ENCODE measurements at places on chromosomes 12 and 14.

- DNase-seq, result no peak
Measured at GRCh38 chr12:71888521-71888920, 49.0 kb downstream of the TBC1D15 start.

DNA sequence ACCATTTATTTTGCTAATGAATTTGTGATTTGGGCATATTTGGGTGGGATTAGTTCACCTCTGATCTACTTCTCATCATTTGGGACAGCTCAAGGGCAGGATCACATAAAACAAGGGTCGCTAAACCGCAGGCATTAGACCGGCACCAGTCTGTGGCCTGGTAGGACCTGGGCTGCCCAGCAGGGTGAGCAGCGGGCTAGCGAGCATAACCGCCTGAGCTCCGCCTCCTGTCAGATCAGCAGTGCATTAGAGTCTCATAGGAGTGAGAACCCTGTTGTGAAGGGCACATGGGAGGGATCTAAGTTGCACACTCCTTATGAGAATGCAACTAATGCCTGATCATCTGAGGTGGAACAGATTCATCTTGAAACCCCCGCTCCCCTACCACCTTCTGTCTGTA lies 785.3 kb downstream of the TRHDE start:
- no peak for DNase-seq

DNA sequence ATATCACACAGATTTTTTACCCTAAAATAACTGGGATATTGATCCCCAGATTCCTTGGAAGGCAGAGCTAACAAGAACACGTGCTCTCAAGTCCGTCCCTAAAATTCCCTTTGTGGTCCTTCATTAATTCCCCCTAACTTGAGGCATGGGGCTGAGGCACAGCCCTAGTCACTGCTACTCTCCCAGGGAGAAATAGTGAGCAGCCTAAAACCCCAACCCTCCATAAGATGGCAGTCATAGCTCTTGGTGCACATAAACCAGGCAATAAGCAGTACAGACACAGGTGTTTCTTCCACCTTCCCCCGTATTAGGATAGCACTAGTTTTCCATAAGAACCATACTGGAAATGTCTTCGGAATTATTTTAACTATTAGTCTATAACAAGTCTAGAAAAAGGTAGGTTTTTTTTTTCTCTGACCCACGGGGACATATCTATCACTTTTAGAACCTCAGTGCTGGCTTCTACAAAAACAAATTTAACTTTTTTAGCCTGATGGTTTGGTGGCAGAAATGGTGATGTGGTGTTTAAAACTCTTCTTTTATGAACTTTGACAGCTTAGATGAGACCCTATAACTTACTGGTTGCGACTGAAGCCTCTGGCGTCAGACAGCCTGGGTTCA lies 3.1 kb upstream of the ARHGEF40 start:
- no peak for DNase-seq

GRCh38 chr12:79127271-79127751 lies 262.7 kb downstream of the SYT1 start:
- DNase-seq, result no peak

DNA sequence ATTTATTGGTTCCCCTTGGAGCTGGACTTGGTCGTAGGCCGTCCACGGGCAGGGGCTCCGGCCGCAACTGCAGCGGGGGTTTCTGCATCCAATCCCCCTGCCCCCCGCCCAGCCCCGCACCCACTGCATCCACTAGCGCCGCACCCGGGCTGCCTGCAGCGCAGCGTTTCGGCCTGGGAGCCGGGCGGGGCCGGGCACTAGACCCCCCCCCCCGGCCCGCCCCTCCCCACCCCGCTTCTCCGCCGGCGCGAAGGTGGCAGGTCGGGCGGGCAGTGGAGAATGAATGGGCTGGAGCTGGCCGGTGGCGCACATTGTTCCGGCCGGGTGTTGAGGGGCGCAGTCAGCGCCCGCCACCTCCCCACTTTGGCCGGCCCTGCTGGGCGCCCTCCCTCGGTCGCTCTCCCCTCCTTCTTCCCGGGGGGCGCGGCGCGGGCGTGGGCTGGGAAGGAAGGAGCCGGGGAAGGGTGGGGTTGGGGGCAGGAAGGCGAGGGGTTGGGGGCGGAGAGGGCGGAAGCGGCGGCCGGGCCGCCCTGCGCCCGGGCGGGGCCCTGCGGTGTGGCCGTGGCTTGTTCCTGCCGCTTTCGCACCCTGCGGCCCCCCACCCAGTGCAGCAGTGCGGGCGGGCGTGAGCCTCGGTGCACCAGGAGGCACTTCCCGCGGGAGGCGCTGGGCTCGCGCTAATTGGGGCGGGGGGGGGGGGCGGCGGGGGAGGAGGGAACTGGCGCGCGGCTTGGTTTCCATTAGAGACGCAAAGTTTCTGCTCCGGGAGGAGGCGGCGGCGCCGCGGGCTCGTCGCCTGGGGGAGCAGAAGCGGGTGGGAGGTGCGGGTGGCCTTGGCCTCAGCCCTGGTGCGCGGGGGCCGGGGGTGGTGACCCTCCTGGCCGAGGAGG lies 841 bp downstream of the CALM1 start:
- DNase-seq, result peak; percentile 89

DNA sequence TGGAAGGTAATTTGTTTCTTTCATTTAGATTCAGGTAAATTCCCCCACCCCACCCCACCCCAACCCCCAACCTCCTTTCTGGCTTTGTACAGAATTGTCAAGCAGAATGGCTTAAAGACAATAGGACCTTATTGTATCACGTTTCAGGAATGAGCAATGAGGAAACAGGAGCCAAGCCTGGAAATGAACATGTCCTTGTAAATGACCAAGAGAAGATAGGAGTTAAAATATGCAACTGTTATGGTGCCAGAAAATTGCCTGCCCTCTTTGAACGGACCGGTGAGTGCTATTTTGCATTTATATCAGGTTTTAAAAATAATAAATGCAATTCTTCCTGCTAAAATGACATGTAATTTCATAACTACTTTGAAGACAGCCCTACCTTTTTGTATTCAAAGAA lies 141.6 kb upstream of the PELI2 start:
- no peak for DNase-seq

DNA sequence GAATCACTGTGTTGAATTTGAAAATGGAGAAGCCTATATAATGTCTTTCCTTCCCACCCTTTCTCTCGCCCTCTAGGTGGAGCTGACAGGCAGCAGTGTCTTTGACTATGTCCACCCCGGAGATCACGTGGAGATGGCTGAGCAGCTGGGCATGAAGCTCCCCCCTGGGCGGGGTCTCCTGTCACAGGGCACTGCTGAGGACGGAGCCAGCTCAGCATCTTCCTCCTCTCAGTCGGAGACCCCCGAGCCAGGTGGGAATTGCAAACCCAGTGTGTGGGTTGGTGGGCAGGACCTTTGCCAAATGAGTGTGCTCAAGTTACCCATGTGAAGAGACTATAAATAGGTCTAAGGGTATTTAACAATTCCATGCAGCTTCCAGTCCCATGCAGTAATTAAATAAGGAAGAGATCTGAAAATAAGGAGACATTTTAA lies 274.7 kb downstream of the EGLN3 start:
- no peak for DNase-seq

- DNase-seq, result no peak
Measured at GRCh38 chr12:50934981-50935807, 17.1 kb upstream of the HIGD1C start.

DNA sequence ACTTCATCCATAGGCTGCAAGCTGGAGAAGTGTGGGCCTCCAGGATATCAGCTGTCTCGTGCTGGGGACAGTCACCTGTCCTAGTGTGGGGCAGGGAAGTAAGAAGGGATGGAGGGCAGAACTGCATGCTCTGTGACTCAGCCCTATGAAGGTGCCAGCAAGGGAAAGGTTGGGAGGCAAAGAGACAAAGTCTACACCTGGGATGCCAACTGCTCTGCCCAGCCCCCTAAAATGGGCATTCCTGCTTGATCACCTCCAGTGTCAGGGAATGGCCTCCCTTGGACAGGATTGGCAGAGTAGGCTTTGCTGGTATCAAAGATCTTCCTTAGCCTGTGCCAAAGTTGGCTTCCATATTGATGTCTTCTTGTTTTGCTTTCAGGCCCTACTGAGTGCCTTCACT lies 335.0 kb downstream of the BCL11B start:
- DNase-seq, result no peak

- DNase-seq, result peak; percentile 64
Measured at GRCh38 chr14:70886421-70887206, 20.6 kb upstream of the PCNX1 start.

- no peak for DNase-seq
Measured at GRCh38 chr12:80946591-80946990, 8.9 kb upstream of the LIN7A start.

- no peak for DNase-seq
Measured at GRCh38 chr14:76117789-76118484, 33.8 kb upstream of the GPATCH2L start.

GRCh38 chr14:104689109-104689880 lies at the start of gene INF2:
Gene INF2, plus strand, starts transcription at chr14:104689618. Its CDS starts 11,748 bp downstream, at chr14:104701366.
- DNase-seq, result peak; percentile 18

DNA sequence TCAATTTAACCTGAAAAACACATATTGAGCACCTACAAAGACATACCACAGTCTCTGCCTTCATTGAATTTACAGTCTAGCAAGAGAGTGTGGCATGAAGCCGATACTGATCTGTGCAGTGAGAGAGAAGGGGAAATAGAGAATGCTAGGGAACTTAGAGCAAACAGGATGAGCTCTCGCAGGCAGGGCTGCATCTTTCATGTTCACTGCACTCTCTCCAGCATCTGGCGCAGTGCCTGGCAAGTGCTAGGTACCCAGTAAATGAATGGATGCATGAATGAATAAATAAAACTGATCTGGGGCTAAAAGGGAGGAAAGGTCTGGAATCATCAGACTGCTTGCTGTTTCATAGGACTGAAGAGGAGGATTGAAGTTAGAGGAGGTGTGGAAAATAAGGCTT lies 256.5 kb upstream of the NPAS3 start:
- no peak for DNase-seq

- no peak for DNase-seq
Measured at GRCh38 chr12:18998343-18999261, 130.9 kb upstream of the PLEKHA5 start.

DNA sequence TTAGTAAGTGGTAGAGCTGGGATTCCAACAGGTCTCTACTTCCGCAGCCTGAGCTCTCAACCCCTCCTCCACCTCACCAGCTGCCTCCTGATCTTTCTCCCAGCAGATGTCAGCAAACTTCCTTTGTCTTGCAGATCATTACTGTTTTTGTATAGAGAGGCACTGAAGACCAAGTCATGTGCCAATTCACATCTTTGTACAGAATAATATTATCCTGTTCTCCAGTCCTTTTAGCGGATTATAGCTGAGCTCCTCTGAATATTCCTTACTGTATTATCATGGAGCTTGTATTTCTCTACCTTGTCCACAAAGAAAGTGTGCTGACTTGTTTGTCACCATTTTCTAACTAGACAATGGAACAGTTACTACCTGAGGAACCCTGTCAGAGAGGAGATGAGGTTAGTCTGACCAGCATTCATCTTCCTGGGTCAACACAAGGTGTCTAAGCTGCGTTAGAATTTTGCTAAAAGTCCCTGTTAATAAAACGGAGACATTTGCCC lies 142.3 kb upstream of the ARHGAP5 start:
- DNase-seq, result no peak

- DNase-seq, result no peak
Measured at GRCh38 chr12:27766587-27766986, 13.4 kb upstream of the KLHL42 start.

- no peak for DNase-seq
Measured at GRCh38 chr12:116628989-116629388, 69.8 kb downstream of the MAP1LC3B2 start.

- no peak for DNase-seq
Measured at GRCh38 chr12:75489613-75490210, 9.2 kb downstream of the GLIPR1 start.

GRCh38 chr14:83706231-83706954 lies 1823.6 kb upstream of the FLRT2 start:
- DNase-seq, result no peak

GRCh38 chr12:39357041-39357440 lies 85.9 kb downstream of the KIF21A start:
- no peak for DNase-seq

DNA sequence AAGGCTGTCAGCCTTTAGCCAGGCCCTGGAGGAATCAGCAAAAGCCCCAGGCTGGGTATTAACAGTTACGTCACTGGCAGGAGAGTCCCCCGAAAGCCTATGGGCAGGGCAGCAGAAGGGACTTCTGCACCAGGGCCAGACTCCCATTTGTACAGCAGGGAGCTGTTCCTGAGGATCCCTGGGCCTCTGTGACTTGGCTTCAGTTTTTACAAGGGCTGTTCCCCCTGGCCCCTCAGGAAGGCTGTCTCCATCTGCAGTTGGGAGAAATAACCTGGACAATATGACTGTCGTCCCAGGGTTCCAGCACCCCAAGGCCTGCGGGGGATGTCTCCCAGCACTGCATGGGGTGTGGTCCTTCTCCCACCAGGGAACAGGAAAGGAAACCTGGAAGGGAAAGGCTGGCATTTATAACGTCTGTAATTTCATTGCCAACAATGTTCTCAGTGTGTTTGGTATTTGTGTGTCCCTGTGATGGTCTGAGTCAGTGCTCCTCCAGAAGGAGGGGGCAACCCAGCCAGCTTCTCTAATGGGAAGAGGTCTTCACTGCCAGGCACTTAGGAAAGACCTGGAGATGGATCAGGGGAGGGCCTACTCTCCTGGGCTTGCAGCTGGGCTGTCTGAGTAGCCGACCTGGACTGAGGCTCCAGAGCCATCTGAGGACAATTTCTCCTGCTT lies 42.4 kb downstream of the ERH start:
- DNase-seq, result no peak

GRCh38 chr14:54533100-54533499 lies 23.4 kb downstream of the CGRRF1 start:
- no peak for DNase-seq

DNA sequence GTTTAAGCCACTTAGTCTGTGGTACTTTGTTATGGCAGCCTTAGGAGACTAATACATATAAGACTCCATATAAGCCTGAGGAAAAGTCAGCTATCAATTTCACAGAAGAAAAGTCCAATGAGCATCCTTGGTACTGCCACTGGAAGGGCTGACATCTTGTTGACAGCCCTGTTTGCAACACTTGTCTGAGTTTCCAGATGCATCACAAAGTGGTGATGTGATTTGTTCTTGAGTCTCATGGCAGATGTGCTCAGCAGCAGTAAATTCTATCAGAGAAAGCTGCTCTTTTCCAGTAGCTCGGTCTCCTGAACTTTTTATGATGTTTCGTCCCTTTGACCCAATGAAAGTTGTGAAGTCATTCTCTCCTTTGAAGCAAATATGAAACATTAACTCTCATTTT lies 54.3 kb downstream of the STON2 start:
- no peak for DNase-seq

- DNase-seq, result no peak
Measured at GRCh38 chr12:4807813-4808212, 87.6 kb downstream of the GALNT8 start.

DNA sequence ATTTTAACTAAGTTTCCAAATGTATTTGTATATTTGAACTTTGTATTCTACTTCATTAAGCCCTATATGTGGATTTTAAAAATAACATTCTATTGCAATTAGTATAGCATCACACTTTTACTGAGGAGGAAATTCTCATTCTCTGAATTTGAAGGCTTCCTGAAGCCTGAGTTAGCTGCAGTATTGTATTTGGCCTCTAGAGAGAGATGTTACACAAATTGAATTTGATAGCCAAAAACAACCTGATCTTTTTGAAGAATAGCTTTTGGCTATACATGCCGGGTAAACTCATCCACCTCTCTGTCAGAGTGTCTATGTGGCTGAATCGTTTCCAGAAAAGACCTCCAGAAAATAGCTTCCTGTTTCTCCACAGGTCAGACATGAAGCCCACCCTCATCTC lies 316.5 kb upstream of the OR4E1 start:
- DNase-seq, result no peak

All from immature natural killer cell (primary cell).